Fibroblast of skin of abdomen (primary cell): ENCODE measurements at places on chromosomes 5 and 9.

GRCh38 chr9:128635266-128636023, 21.2 kb downstream of the DYNC2I2 start:
- DNase-seq = peak; percentile 97

DNA sequence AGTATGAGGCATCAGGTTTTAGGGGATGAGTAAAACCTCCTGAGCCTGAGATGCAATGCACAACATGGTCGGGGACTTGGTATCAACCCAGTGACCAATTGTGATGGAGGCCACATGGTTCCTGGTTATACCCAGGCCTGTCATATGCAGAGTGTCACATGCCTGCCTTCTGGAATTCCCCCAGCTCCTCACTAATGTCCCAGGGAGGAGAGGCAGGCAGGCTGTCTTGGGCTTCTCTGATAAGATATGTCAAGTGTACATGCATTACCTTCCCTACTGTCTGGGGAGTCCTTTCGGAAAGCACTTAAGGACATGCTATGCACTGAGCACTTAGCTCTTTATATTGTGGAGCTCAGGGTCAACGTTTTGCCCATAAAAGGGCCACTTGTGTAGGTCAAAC, 14.2 kb upstream of the PALM2AKAP2 start:
- no peak for DNase-seq

DNA sequence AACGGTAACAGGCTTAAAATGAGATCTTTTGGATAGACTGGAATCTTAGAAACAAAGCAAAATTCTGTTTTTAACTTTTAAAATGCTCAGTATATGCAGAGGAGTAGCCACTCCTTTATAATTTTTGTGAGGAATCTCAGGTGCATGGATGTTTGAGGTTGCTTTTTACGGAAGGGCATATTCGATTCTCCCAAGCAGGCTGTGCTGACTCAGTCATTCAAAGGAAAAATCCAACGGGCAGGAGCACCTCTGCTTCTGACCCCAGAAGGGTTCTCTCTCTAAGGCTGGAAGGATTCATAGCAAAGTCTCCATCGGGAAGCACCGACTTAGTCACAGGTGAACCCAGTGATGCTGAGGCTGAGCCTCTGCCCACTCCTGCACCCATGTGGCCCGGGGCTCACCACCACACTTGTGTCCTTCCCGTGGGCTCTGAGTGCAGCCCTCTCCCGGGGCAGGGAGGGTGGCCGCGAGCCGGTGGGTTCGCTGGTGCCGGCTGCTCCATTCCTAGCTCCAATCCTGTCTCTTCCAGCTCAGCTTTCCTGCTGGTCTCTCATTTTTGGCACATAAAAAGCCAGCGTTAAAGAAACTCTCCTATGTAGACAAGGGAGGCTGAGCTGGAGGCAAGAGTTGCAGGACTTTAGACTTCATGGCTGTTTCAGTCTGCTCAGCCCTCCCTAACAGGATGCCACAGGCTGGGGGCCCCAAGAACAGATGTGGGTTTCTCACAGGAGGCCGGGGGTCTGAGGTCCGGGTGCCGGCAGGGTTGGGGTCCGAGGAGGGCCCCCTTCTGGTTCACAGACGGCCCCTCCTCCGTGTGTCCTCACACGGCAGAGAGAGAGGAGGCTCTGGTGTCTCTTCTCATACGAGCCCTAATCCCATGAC, 135.6 kb upstream of the LPCAT1 start:
- DNase-seq = no peak

DNA sequence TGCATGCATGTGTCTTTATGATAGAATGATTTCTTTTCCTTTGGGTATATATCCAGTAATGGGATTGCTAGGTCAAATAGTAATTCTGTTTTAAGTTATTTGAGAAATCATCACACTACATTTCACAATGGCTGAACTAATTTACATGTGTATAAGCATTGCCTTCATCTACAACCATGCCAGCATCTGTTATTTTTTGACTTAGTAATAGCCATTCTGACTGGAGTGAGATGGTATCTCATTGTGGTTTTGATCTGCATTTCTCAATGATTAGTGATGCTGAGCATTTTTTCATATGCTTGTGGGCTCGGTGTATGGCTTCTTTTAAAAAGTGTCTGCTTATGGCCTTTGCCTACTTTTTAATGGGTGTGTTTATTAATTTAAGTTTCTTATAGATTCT, 102.3 kb upstream of the CCDC112 start:
- peak; percentile 96 for DNase-seq

- no peak for DNase-seq
These were observed 47.1 kb downstream of the LIX1 start for GRCh38 chr5:97095318-97095732.

DNA sequence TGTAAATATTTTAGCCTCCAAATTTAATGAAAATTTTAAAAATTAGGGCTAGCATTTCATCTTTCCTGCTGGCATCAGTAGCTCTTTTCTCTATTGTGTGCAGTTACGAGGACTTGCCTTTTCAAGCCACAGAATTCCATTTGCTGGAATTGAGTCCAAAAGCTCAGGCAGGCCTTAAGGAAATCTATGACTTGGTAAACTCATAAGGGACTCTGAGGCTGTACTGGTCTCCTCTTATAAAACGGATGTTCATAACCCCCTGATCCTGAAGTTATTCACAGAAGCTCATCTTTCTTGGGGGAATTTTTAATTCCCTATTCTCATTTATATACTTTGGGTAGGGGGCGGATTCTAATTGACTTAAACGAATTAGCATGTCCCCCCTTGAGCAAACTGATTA, 23.4 kb downstream of the ANKRA2 start:
- no peak for DNase-seq

DNA sequence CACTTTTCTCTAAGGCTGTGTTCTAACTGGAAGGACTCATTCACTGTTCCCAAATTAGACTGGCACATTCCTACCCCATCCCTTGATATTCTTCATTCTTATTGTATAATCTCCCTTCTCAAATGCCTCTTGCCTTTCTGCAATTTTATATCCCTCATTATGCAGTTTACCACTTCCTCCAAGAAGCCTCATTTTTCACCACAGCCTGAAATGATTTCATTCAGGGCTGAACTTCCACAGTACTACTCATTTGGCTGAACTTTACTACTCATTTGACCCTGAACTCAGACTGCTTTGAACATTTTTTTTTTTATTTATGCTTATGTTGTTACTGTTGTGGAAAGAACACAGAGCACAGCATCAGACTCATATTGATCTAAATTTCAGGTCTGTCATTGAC, 32.7 kb downstream of the GRIA1 start:
- DNase-seq = peak; percentile 56

GRCh38 chr9:90802386-90802985, 867 bp downstream of the SYK start:
- no peak for DNase-seq

DNA sequence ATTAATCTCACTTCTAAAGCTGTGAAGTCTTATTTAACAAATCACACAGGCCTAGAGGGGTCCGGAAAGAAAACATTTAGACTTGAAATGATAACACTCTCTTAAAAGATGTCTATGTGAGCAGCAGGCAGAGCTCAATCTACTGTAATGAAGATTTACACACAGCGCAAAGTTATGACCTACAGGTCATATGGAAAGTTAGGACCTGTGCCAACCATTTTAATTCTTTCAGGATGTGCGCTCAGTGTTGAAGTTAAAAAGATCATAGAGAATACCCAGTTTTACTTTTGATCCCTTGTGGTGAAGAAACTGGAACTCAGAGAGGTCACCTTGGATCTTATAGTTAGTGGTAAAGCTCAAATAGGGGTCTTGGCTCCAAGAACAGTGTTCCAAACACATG, 3.1 kb upstream of the CREBRF start:
- DNase-seq = peak; percentile 38

DNA sequence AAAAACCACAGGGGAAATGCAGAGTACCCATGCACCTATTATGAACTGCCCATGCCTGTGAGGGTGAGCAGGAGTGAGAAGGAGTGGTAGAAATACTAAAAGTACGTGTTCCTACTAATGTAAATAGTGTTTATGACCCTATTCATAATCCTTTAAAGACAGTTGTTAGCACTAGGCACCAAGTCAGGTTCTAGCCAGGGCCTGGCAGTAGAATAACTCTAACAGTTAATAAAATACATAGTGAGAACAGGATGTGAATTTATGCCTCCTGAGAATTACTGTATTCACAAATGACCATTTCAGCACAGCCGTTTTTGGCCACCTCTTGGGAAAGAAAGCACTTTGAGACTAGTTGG, 103.2 kb upstream of the TARS1 start:
- DNase-seq = no peak

DNA sequence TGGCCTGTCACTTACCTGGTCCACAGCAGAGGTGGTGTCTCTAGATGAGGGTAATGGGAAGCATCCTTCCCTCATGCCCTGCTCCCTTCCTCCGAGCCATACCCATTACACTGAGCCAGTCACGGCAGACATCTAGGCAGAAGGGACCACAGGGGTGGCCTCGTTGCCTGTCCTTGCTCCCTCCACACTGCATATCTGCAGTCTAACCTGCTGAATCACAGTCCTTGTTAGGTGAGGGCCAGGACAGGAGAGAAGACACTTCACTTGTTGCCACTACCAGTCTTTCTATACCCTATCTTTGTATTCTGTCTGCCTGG, 18.4 kb upstream of the SPINK4 start:
- no peak for DNase-seq

DNA sequence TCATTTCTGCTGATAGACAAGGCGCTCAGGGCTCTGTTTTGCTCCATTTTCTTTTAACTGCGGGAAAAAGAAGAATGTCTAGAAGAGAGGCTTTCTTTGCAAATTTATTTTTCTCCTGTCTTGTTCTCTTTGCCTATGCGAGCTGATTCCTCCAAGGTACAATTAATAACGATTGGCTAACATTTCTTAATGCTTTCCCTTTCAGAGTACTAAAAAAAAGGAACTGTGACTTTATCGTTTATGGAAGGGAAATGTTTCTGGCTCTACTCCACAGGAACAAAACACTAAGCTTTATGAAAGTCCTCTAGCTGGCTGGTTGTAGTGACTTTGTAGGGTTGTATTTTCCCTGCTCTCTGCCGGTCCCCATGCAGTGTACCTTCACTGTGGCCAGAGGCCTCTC, 11.7 kb downstream of the NSG2 start:
- no peak for DNase-seq

- DNase-seq = peak; percentile 50
These were observed 30.8 kb downstream of the BTF3 start for GRCh38 chr5:73529081-73529480.

GRCh38 chr5:17819783-17820182, 185.5 kb downstream of the TAF11L14 start:
- peak; percentile 31 for DNase-seq

- no peak for DNase-seq
These were observed 56.3 kb downstream of the DAB2IP start for GRCh38 chr9:121707477-121708424.

DNA sequence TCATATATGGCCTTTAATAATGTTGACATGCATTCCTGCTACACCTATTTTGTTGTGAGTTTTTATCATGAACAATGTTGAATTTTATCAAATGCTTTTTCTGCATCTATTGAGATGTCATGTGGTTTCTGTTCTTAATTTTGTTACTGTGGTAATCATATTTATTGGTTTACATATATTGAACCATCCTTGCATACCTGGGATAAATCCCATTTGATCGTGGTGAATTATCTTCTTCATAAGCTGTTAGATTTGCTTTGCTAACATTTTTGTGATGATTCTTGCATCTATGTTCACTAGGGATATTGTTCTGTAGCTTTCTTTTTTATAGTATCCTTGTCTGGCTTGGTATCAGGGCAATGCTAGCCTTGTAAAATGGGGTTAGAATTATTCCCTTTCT, 222.0 kb downstream of the WDR70 start:
- DNase-seq = no peak

DNA sequence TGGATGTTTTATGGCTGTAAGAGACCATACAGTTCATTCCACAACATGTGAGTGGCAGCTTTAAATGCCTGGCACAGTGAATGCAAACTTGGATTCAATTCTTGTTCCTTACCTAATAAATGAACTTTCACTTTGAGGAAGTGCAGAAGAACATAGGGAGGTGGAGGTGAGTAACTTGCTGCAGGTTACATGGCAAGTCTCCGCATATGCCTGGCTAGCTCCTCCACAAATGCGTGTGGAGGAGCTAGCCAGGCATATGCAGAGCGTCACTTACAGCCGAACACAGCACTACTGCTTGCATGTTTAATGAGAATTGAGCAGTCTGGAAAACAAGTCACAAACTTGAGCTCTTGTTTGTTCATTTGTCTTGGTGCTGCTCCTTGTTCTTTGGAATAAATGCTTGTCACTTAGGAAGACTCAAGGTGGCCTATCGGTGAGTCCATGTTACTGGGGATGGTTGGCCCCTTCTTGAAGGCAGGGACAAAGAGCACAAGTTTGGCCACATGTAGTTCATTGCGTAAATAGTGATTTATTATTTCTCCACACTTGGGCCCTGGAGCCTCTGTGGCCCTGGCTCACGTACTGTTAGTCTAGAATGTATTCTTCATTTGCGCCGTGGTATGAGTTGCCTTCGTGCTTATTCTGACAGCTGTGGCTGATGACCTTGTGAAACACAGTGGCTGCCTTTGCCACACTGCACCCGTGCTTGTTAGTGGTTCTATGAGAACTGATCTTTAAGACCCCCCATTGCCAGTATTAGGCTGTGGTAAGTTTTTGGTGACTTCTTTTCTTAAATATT, 3.1 kb downstream of the ISOC1 start:
- DNase-seq = no peak

- no peak for DNase-seq
These were observed 340.5 kb downstream of the RAB3C start for GRCh38 chr5:58923355-58923754.

- no peak for DNase-seq
These were observed 244.8 kb downstream of the PBX3 start for GRCh38 chr9:125991886-125992529.

GRCh38 chr5:90861843-90862586, 303.4 kb downstream of the ADGRV1 start:
- DNase-seq = no peak

GRCh38 chr5:134174841-134175839, 1.6 kb downstream of the SKP1 start:
- peak; percentile 34 for DNase-seq

GRCh38 chr5:55225346-55225745, 1.8 kb downstream of the MCIDAS start:
- no peak for DNase-seq

DNA sequence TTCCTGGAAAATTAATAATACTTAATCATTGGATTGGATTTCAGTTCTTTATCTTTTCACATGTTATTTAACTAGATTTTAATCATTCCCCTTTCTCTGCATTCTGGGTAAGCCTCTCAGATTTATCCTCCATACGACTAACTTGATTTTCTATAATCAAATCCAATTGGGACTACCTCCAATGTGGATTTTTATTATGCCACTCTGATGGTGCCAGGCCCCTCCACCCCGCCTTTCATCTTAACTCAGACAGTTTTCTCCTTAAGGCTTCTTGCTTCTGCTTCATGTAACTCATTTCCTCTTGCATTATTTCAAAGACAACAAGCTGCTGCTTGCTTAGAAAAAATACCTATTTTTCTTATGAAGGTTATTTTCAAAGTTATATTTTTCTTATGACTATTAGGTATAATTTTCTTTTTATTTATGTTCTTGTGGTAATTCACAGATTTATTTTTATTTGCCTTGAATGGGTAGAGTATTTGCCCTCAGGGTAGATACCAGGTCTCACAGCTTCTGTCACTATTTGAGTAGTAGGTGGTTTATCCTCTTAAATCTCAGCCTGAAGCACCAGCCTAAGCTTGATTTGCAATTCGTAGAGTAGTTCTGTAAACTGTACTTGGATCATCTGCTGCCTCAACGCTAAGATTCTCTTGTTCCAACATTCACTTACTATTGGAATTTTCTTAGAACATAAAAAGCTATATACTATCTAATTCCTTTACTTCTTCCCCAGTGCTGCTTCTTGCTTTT, 659.0 kb upstream of the ARRDC3 start:
- DNase-seq = no peak

GRCh38 chr5:74130155-74130897, 504.3 kb downstream of the ARHGEF28 start:
- DNase-seq = no peak

GRCh38 chr5:13249854-13250253, 694.6 kb downstream of the DNAH5 start:
- DNase-seq = peak; percentile 1
